Right ventricle myocardium superior (tissue), 1 donor: ENCODE measurements at places on chromosomes 4 and X. TPM values are rescaled to one million over a fixed set of nuclear protein-coding genes. Genes with fewer than 3 reads are reported as not detected.

The DMRTC1 gene
- not detected for total RNA-seq

The POU4F2 gene
- not detected for total RNA-seq

The ARHGAP36 gene
- not detected for total RNA-seq

The JADE3 gene
- total RNA-seq = 7.8 TPM

The TLR10 gene
- not detected for total RNA-seq

The NDST3 gene
- not detected for total RNA-seq

The STATH gene
- total RNA-seq = not detected

The RBMX gene
- total RNA-seq = 78.3 TPM

The HMX1 gene
- total RNA-seq = not detected

The GRID2 gene
- total RNA-seq = not detected

The PFKFB1 gene
- total RNA-seq = 0.16 TPM

The MOSPD2 gene
- total RNA-seq = 4.5 TPM

The KCND1 gene
- total RNA-seq = 0.38 TPM

The ABCG2 gene
- 0.75 TPM for total RNA-seq

The SASH3 gene
- 2.2 TPM for total RNA-seq

The IL2 gene
- total RNA-seq = not detected

The CSN1S1 gene
- not detected for total RNA-seq

The TMEM271 gene
- not detected for total RNA-seq

The ENPEP gene
- total RNA-seq = 3.3 TPM

The IL1RAPL1 gene
- total RNA-seq = 3.1 TPM

The CXorf49 gene
- not detected for total RNA-seq

The SH2D1A gene
- total RNA-seq = not detected

The GLRB gene
- total RNA-seq = 7.8 TPM
